Stimulated activated CD4-positive, alpha-beta T cell treated with anti-CD3 and anti-CD28 coated beads, Interleukin-1b, Interleukin-23, amount 100 ng/mL, for 1 hour (primary cell): ENCODE measurements at places on chromosomes 5 and 9.

DNA sequence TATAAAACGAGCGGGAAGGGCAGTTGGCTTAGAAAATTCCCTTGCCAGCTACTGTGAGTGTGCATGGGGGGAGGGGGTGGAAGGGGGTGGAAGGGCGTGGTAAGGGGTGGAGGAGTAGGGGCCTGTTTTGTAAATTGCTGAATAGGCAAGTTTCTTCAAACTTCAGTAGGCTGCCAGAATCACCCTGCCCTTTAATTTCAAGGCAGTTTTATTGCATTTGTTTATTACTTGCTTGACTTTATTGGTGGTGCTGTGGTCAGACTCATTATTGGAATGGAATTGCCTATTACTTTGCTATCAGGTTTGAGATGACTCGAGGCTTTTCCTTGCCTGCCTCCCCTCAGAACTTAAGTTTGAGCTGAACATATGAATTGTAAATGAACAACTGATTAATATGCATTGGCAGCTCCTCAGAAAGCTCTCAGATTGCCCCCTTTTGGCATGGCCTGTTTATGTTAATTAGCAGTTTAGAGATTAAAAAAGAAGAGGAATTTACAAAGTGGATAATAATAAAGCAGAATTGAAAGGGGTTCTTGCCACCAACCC, 76.0 kb downstream of the SEMA6A start:
- no peak for DNase-seq

- no peak for DNase-seq
Measured at GRCh38 chr5:91937121-91937520, 554.0 kb upstream of the ARRDC3 start.

DNA sequence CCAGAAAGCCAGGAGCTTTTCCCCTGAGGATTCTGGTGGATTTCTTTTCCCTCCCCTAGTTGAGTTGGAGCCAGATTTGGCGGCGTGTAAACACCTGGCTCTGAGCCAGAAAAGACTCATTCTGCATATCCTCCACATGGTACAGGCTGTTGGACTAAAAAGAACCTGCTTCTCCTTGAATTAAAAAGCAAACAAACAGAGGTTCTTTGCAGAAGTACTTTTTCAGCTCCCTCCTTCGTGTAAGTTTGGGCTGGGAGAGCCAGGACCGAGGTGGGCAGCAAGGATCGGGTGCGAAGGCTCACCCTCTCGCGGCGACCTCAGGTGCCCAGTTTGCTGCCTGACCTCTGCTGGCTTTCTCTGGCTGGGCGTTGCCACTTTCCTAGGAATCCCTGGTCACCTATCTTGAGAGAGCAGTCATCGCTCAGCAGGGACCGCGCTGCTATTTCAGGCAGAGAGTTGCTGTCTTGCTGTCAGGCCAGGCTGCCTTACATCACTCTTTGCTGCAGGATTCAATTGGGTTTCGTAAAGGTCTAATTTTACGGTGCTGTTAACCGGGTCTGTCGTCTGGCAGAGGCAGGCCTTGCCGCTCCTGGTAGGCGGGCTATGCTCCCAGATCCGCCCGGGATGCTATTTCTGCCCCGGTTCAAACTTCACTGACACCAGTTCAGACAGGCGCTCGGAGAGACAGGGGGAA, 3.2 kb downstream of the PAPPA start:
- DNase-seq, result no peak

DNA sequence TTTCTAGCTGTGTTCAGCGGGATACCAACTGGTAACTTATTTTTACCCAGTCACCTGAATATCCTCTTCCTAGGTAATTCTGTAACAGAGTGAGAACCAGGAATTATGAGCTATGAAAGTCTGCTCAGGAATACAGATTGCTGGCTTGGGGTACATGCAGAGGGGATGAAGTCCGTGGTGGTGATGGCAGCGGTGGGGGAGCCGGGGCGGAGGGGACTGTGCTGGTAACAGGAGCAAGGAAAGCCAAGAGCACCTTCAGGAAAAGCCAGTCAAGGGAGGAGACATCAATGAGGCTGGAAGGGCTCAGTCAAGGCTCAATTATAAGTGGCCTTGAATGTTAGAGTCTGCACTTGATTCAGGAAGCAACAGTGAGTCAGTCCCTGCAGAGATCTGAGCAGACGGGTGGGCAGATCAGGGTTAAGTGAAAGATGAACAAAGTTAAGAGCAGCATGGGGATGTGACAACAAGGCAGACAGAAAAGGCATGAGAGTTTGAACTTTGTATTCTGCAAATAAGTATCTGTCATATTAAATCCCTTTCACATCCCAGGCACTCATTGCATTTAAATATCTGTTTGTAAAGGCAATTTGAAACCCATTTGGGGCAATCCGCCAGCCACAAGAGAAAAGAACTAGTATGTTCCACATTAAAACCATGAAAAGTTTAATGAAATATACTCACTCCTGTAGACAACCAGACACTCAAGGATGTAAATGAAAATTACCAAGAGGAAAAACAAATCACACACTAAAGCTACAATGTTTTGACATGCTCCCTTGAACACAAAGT, 101.2 kb downstream of the TTC39B start:
- DNase-seq, result no peak

GRCh38 chr5:52804981-52805380, 17.3 kb downstream of the ITGA1 start:
- DNase-seq, result no peak

DNA sequence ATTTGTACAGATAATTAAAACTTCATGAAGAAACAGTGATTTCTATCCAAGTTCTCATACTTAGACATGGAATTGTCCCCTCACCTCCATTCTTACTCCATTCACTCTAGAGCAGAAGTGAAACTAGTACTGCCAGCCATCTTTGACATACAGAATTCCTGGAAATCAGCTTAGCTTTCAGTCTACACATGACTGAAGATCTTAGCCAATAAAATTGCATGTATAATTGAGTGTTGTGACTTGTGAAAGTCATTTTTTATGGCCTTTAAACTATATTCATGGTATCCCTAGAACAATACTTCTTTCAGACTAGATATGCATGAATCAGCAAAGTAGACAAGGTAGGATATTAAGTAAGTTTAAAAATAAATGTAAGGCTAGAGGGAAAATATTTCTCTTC, 705.2 kb upstream of the ZNF608 start:
- DNase-seq, result no peak

GRCh38 chr5:66710557-66711088, 114.4 kb downstream of the MAST4 start:
- DNase-seq, result no peak
